GM12891 (cell line): ENCODE measurements at places on chromosomes 3 and 15.

DNA sequence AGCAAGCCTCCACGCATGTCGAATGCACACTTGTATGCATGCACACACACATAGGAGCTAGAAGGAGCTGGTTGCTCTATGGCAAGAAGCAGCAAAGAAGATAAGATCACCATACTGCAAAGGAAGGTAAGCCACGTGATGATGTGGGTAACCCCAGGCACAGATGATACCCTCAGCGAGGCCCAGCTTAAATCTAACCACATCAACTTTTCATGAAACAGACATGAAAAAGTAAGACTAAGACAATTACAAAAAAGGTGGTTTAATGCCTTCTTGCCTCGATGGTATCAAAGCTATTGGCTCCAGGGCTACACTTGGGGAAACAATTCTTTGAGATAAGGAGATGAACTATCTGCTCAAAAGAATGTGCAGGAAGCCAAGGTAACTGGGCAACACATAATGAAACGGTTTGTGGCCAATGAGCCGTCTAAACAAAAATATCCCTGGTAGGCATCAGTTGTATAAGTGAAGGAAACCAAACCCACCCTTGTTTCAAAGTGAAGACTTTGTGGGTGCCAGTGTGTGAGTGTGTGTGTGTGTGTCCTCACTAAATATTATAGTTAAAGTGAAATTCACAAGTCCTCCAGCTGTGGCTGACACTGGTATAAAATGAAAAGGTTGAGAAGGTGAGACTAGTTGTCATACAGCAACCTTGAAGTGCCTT, 365.7 kb upstream of the ICE2 start:
- no peak for DNase-seq

DNA sequence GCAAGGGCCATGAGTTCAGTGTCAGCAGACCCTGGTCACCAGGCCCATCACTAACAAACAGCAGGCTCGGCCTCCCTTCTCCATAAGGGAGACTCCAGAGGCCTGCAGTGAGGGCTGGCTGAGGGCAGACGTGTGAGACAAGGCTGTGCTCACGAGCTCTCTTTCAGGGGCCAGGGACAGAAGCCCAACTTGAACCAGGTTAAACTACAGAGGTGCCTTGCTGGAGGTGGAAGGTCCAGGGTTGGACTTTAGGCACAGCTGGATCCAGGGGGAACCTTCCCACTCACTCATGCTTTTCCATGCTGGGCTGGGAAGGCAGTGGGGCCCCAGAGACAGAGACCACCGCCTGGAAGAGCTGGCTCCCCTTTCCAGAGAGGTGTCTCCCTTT, 19.0 kb downstream of the CFAP100 start:
- DNase-seq, result no peak

GRCh38 chr3:145639003-145639606, 521.9 kb downstream of the PLOD2 start:
- no peak for DNase-seq

- DNase-seq, result no peak
Observed at GRCh38 chr15:31285772-31286261, 40.8 kb upstream of the KLF13 start.

DNA sequence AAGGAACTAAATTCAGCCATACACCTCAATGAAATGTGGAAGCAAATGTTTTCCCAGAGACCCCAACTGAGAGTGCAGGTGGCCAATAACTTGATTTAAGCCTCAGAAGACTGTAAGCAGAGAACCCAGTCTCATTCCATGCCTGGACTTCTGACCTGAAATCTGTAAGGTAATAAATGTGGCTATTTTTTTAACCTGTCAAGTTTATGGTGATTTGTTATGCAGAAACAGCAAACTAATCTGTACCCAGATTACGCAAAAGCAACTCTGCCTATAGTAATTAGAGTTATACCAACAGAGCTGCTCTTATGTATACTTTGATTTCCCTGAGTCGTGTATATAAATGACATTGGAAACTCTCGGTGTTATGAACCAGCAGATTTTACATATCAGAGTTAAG, 534.0 kb upstream of the NAALADL2 start:
- DNase-seq, result no peak

GRCh38 chr3:176376531-176376930, 820.8 kb downstream of the TBL1XR1 start:
- no peak for DNase-seq

DNA sequence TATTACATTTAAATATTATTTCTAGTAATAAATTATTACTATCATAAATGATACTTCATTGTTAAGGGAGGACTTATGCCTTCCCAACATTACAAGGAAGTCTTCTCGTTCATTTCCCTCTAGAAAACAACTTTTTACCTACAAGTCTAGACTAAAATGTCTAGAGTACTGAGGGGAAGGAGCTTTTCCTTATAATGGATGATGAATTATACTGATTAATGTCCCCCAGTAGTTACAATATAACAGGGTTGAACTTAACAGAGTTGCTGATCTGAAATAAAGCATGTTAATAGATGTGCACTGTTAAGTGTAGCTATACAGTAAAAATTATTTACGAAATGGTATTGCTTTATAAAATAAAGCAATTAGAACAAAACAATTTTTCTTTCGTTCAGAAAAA, 2.7 kb upstream of the MNS1 start:
- no peak for DNase-seq

GRCh38 chr3:116260491-116260890, 184.8 kb downstream of the LSAMP start:
- no peak for DNase-seq

DNA sequence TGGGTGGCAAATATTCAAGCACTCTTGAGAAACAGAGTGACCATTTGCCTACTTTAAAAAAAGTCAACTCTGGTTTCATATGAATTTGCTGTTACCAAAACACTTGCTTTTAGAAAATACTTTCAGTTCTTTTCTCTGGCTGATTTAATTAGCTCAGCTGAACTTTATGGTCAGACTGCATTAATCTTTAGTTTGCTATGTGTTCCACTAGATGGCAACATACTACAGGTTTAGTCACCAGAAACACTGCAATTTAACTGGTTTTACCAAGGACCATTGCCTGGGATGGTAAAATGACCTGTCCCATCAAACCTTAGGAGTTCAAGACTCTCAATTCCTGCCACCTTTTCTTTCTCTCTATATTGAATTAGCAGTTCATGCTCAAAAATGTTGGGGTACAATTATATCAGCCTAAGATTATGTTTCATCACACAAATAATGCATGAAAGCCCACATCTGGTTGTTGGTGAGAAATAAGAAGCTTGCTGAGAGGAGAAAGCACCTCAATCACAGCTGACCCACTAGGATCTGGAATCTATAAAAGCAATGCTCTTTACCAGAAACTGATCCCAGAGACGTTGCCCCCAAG, 14.2 kb downstream of the EIF4E3 start:
- no peak for DNase-seq

DNA sequence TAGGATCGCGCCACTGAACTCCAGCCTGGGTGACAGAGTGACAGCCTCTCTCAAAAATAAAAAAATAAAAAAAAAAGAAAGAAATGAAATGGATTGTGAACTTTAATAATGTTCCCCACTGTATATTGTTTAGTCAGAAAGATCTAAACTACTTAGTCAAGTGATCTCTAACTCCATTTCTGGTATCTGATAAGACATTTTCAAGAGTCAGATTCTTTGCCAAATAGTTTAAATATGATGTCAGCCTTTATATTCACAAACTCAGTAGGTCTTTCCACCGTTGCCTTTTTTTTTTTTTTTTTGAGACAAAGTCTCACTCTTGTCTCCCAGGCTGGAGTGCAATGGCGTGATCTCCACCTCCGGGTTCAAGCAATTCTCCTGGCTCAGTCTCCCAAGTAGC, 29.0 kb upstream of the OSBPL11 start:
- no peak for DNase-seq

- no peak for DNase-seq
Observed at GRCh38 chr15:97986781-97987180, 26.3 kb downstream of the ARRDC4 start.

DNA sequence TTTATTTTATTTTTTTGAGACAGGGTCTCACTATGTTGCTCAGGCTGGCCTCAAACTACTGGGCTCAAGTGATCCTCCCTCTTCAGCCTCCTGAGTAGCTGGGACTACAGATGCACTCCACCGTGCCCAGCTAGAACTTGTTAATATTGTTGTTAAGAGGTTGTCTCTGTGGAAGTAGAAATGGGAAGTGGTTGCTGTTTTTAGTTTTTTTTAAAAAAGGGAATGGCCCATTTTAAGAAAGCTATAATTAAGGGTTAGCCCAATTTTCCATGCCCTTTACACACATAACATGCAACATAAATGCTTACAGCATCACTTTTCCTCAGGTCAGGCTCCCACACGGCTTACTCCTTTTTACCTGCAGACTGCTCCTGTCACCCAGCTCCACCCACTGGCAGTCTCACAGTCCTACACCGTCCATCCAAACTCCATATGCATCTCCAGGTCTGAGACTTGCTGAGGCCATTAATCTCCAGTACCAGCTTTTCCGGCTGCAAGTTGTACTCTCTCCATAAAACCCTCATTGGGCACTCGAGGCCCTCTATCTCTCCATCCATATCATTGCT, 19.8 kb downstream of the MORC1 start:
- DNase-seq, result no peak

GRCh38 chr3:142595951-142596725, at the start of gene PLS1:
Gene PLS1, plus strand, starts transcription at chr3:142596393. Its CDS starts 67,845 bp downstream, at chr3:142664238.
- DNase-seq, result peak; percentile 81

GRCh38 chr3:110567029-110567428, 504.6 kb upstream of the NECTIN3 start:
- no peak for DNase-seq

GRCh38 chr3:178777718-178778411, 241.6 kb downstream of the KCNMB2 start:
- DNase-seq, result no peak

DNA sequence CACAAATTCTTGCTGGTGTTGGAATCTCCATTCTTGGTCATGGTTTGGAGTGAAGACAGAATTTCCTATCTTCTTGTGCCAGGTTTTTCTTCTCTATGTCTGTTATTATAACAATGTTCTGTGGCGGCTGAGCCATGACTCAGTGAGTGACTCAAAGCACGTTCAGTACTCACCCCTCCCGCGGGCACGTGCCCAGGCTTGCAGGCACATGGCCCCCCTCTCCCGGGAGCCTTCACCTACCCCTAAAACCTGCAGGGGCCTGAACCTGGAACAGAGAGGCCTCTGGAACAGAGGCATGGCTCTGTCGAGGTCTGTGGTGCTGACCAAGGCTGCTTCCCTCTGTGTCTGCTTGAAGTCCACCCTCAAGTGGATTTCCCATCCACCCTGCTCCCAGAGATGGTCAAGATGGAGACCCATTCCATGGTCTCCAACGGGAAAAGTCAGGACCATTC, 27.6 kb downstream of the PLXNB1 start:
- DNase-seq, result no peak

GRCh38 chr3:139261754-139262586, 81.8 kb upstream of the MRPS22 start:
- no peak for DNase-seq

DNA sequence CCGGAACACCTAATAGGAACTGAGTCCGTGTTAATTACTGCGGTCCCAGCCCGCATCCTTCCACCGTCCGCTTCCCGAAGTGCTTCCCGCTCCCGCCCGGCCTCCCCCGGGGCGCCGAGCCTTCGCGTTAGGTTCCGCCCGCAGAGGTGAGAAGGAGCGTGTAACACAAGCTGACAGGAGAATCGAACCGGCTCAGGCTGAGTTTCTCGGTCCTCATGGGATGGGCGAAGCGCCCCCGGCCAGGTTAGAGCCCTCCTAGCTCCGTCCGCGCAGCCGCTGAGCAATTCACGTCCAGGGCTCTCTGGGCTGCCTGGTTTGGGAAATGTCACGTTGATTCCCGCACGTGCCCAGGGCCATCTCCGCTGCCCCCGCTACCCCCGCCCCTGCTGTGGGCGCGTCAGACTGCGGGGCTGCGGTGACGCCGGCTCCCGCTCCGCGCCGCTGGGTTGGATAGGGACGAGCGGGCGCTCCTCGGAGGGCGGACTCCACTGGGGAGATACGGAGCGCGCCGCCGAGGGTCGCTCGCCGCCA, 954 bp downstream of the CLDN11 start:
- DNase-seq, result no peak

GRCh38 chr15:69592954-69593353, 140.3 kb downstream of the RPLP1 start:
- DNase-seq, result no peak

- DNase-seq, result no peak
Observed at GRCh38 chr3:169618894-169619792, 44.4 kb downstream of the MECOM start.

DNA sequence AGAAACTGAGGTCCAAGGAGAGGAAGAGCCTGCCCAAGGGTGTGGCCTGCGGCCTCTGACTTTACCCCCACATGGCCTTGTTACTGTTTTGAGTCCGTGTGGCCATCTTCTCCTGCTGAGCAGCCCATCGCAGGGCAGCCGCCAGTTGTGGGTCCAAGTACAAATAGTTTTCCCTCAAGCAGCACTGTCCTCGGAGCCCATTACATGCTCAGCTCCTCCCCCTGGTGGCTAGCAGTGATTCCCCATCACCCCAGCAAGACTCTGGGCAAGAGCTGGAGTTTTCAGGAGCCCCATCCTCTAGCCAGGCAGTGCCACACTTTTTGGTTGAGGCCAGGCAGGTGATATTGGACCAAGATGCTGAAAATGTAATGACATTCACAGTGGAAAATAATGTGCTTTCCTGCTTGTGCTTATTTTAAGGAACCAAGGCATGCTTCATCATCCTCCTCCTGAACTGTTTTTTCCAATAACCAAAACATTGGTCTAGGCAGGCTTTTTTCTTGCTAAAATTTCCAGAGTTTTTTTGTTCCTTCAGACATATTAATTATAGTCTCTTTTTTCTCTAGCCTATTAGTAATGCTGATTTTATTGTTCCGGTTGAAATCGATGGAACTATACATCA, 23.2 kb upstream of the VILL start:
- DNase-seq, result peak; percentile 42

GRCh38 chr3:171807806-171808205, 2.5 kb downstream of the PLD1 start:
- no peak for DNase-seq

- no peak for DNase-seq
Observed at GRCh38 chr3:128714887-128715491, 11.0 kb upstream of the RAB7A start.

GRCh38 chr3:42037318-42037945, 53.7 kb upstream of the TRAK1 start:
- DNase-seq, result no peak

DNA sequence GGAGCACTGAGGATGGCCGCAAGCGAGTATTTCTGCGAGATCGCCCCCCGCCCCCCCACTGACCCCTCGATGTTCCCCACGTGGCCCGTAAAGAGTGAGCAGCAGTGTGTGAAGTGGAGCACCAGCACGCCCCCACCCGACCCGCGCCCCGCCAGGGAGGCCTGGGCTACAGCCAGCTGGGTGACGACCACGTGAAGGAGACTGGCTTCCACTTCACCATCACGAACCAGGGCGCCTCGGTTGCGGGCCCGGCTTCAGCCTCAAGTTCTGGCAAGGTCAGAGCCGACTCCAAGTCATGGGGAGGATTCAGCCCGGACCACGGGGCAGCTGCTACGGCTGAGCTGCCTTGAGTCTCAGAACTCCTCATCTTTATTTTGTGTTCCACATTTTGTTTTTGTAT, 2.4 kb upstream of the RNU5B-1 start:
- no peak for DNase-seq
